Muscle of back (tissue), 13 donors: ENCODE measurements at places on chromosomes 13 and 19.

DNA sequence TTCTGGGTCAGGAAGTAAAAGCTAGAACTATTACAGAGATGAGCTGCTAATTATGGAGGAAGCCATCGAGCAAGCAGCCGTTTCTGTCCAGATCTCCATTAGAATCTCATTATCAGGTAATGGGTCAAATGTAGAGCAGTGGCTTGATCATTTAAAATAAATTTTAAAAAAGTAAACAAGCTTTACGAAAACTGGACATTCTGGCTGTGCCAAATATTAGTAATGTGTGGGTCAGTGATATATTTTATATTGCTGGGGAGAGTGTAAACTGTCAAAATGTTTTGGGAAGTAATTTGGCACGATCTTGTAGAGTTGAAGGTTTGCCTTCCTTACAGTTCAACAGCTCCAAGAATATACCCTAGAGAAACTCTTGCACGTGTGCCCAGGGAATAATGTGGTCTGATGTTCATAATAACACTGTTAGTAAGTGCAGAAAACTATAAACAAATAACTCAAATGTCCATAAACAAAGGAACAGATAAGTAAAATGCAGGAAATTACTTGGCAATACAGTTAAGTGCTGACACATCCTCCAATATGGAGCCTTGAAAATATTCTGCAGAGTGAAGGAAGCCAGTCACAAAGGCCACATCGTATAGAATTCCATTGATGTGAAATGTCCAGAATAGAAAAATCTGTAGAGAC, 127.2 kb upstream of the UBL3 start:
- no peak for DNase-seq

- peak; percentile 33 for DNase-seq
These were observed 6.7 kb upstream of the ERFL start for GRCh38 chr19:41934849-41935374.

DNA sequence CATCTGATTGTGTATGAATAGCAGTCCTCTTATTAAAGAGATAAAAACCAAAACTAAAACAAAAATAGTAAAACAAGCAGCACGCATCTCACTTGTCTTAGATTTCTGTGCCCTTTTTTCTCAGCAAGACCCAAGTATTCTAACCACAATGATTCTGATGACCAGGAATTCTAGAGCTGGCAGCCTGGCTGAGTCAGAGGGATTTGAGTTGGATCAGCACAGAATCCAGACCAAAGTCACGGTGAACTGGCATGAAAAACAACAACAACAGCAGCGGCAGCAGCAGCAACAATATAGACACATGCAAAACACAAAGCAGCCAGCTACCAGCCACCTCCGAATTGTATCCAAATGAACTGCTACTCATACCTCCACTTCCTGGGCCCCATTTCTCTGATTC, 360.5 kb downstream of the KCNRG start:
- DNase-seq = no peak

- peak; percentile 83 for DNase-seq
These were observed at the start of gene MRI1 for GRCh38 chr19:13764101-13764807. MRI1 (plus strand) TSS chr19:13764522; CDS start chr19:13764589, 67 bp downstream.

DNA sequence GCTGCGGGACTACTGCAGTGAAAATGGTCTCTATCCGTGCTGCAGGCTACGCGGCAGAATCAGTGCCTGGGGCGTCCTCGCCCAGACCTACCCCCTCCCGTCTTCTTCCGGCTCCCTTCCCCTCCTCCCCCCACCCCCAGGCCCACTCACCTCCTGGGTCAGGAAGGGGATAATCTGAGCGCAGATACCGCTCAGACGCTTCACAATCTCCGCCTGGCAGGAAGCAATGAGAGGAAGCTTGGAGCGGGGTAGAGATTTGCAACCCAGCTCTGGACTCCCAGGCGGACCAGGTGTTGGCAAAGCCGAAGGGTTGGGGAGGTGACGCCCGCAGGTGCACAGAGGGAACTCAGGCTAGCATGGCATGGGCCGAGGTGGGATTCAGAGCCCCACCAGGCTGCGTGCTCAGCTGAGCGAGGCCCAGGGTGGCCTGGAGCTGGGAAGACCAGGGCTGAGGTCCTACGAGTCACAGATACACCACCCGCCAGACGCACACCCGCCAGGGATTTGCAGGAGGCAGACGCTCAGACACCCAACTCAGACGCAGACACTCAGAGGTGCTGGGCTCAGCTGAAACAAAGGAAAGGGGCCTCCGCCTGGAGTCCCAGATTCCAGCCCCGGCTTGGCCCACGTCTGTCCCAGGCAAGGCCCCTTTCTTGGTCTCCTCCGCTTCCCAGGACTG, 4.1 kb downstream of the TLE2 start:
- no peak for DNase-seq

- no peak for DNase-seq
These were observed 56.5 kb downstream of the TNFRSF19 start for GRCh38 chr13:23626700-23627099.

- peak; percentile 83 for DNase-seq
These were observed 11.2 kb downstream of the IL17D start for GRCh38 chr13:20714563-20715329.

DNA sequence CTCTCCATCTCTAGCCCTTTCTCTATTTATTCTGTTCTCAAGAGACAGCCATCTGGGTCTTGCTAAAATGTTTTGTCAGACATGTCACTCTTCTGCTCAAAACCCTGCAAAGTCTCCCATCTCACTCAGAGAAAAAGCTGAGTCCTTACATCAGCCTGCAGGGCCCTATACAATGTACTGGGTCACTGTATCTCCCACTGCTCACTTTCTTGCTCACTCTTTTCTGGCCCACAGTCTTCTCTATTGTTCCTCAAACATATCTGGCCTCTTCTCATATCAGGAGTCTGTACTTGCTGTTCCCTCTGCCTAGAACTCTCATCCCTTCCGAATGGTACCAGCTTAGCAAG, 189.2 kb downstream of the ENOX1 start:
- no peak for DNase-seq

GRCh38 chr19:29677001-29677817, 11.9 kb downstream of the PLEKHF1 start:
- DNase-seq = no peak

DNA sequence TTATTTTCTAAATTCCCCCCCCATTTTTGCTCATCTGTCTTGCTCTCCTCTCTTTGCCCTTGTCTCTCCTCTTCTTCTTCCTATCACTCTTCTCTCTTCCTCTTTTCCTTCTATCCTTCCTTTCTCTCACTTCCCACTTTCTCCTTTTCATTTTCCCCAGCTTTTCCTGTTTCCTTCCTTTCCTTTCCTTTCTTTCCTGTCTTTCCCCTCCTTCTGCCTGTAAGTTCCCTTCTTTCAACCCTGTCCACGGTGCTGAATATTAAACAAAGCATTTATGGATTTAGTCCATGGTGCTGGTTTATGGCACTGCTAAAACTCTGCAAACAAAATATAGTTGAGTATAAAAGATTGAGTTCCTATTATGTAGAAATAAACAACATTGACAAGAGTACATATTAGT, 27.6 kb downstream of the SCEL start:
- DNase-seq = peak; percentile 69

DNA sequence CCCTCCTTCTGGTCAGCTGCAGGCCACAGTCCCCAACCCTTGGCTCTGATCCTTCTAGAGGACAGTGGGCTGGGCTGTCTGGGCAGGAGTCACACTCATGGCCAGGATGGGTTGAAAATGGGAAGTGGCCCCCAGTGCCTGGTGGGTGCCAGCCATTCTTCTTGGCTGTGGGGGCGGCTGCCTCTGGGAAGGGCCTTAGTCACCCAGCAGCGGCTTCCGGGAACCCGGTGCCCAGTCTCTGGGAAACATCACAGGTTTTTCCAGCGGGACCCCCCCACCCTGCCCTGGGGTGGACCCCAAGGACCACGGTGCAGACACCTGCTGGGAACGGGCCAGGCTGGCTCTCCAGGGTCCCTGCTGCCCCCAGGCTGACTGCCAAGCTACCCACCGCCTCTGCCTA, 27.3 kb upstream of the SLC7A10 start:
- no peak for DNase-seq

GRCh38 chr13:101572456-101572855, 120.0 kb downstream of the ITGBL1 start:
- no peak for DNase-seq

DNA sequence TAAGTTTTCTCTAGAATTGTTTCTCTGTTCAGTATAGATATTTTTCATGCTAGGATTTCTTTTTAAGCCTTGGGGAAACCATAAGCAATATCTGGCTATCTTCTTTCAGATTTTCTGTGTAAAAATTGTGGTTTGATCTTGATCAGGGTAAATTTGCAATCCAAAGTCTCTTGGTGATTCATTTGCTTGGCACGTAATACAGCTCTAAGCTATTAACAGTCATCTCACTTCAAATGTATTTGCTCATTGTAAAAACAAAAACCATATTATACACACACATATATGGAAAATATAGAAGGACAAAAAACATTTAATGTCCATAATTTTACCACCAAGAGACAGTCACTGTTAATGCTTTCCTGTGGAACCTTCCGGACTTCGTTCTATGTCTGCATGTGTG, 191.0 kb downstream of the SHISA2 start:
- no peak for DNase-seq

GRCh38 chr13:23871616-23872220, 17.5 kb downstream of the MIPEP start:
- DNase-seq = peak; percentile 32

DNA sequence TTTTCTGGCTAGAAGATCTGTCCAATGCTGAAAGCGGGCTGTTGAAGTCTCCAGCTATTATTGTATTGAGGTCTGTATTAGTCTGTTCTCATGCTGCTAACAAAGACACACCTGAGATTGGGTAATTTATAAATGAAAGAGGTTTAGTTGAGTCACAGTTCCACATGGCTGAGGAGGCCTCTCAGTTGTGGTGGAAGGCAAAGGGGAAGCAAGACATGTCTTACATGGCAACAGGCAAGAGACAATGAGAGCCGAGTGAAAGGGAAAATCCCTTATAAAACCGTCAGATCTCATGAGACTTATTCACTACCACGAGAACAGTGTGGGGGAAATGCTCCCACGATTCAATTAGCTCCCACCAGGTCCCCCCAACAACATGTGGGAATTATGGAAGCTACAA, 980.4 kb downstream of the SLITRK5 start:
- no peak for DNase-seq

- DNase-seq = no peak
These were observed 571.6 kb downstream of the TBC1D4 start for GRCh38 chr13:74910415-74910814.

- DNase-seq = peak; percentile 88
These were observed 643.1 kb upstream of the ARGLU1 start for GRCh38 chr13:107211073-107211472.

DNA sequence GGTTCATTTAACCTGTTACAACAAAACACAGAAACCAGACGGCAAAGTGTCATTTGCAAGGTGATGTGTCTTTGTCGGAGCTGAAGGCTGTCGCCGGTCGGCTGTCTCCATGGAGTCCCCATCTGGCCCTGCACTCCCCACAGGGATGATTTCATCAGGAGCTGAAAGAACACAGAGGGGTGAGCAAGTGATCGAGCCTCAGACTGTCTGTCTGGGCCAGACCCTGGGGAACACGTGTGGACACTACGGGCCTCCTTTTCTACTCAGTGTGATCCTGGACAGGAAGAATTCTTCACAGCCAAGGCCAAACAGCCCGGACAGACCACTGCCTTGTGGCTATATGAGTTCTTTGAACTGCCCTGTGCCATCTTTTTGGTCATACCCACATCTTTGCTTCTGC, 85.1 kb downstream of the RNASEH2B start:
- no peak for DNase-seq

DNA sequence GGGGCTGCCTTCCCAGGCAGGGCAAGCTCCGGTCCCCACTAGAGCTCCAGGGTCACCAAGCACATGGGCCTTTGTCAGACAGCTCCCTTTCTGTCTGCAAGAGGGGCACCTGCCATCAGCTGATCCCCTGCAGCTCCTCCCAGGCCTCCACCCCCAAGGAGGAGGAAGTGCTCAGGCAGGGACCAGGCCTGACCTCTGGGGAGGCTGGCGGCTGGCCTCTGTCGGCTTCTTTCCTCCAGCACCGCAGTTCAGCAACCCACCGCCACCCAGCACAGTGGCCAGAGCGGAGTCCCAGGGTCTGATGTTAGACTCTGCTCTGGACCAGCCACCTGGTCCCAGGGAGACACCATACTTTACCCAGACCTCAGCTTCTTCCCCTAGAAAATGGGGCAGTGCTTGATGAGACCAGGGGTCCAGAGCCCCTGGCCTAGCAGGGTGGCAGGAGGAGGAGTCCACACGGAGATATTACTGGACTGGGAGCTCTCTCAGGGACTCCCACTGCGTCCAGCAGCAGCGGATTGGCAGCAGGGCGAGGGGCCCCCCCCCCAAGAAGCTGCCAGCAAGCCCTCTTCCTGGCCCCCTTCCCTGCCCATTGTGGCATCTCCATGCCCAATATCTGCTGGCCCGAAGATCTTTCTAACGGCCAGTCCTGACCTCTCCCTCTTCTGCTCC, 24.1 kb downstream of the NKPD1 start:
- DNase-seq = no peak

- no peak for DNase-seq
These were observed 230.5 kb downstream of the LACC1 start for GRCh38 chr13:44110091-44110621.

DNA sequence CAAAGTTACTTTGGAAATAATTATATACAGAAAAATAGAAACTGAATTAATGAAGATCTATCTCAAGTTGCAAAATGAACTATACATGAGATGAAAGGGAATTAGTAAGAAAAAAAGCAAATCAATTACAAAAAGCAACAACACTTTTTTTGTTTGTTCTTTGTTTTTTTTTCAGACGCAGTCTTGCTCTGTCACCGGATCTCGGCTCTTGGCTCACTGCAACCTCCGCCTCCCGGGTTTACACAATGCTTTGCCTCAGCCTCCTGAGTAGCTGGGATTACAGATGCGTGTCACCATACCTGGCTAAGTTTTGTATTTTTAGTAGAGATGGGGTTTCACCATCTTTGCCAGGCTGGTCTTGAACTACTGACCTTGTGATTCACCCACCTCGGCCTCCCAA, 2.2 kb downstream of the ZNF415 start:
- DNase-seq = no peak

DNA sequence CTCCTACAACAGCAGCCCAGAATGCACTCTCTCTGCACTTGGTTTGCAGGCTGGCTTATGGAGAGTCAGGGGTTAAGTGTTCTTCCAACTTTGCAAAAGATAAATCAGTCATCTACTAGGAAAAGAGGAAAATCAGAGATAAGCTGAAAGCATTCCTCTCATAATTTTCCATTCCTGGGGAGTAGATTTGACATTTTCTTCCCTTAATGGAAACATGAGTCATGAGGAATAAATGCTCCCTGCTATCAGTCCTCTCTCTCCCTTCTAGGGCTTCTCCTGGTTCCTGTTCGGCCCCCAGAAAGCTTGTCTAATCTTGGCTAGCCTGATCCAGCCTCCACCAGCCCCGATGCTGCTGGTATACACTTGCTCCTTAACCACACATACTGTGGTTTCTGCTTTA, 28.4 kb upstream of the ENOX1 start:
- DNase-seq = no peak

- DNase-seq = no peak
These were observed 1258.9 kb downstream of the EFNB2 start for GRCh38 chr13:105276571-105276970.

DNA sequence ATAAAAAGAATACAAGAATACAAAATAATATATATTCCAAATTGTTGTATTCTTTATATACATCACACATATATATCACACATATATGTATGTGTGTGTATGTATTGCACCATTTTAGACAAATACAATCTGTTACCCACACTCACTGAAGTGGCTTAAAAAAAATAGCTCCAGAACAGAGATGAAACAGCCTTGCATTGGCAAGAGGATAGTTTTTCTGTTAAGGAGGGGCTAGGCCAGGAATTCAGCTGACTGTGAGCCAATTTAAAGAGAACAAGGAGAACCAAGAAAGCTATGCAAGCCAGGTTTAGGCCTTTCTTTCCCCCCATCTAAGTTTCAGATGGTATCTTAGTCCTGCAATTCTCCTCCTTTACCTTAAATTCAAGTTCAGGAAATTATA, 257.5 kb downstream of the MZT1 start:
- no peak for DNase-seq
